CD4-positive, CD25-positive, alpha-beta regulatory T cell (primary cell): ENCODE measurements at places on chromosomes 11 and 22.

DNA sequence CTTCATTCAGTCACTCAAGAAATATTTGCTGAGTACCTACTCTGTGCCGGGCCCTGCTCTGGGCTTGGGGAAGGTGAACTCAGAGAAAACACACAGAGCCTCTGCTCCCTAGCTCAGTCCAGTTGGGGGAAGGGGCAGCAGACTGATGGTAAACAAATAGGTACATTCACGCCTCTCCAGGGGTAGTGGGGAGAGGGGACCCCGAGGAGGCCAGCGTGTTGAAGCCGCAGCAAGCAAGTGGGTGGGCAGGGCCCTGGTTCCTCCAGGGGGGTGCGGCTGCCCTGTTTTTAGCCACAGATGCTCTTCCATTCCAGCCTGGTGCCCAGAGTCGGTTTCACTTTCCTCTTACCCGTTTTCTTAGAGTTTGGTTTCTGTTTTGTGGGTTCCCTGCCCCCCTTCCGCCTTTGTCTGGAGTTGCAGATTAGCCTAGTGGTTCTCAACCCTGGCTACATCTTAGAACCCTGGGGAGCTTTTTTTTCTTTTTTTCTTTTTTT is 8.7 kb downstream of the DRAP1 start:
- H3K27me3 ChIP-seq = no peaks in the 10 kb centered on the region
- H3K4me1 ChIP-seq = peaks cover 23% of the 10 kb centered on the region
- H3K4me3 ChIP-seq = peak overlapping the region; percentile 64
- peaks cover 2% of the 10 kb centered on the region for H3K36me3 ChIP-seq
- peak overlapping the region; percentile 83 for H3K27ac ChIP-seq

DNA sequence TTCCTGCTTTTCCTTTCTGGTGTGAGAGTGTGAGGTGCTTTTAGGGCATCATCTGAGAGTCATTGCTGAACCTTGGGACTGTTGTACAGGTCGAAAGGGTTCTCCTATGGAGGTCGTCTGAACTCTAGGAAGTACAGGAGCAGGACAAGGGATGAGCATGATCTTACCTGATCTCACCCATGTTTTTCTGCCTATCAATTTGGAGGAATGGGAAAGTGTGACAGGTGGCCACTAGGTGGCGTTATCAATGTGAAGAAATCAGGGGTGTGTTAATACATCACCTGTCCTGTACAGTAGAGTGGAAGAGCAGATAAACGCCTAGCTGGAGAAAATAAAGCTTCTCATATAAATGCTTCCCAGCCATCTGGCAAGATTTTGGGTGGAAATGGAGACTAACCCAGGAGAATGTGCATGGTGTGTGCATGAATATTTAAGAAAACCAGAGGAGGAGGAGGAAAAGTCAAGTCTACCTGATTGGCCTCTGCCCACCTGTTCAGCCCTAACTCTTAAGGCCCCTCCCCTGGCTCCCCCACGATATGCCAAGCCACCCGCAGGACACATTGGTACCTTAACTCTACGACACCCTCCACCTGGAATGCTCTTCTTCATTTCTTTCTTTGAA is 72.0 kb upstream of the NARS2 start:
- peak; percentile 46 for DNase-seq
- H3K4me3 ChIP-seq = no peak overlapping the region
- no peaks in the 10 kb centered on the region for H3K4me1 ChIP-seq
- H3K36me3 ChIP-seq = no peaks in the 10 kb centered on the region

- no peaks in the 10 kb centered on the region for H3K36me3 ChIP-seq
- peaks cover 9% of the 10 kb centered on the region for H3K27me3 ChIP-seq
- H3K4me3 ChIP-seq = no peak overlapping the region
These were observed 12.9 kb upstream of the JHY start for GRCh38 chr11:122869622-122870021.

GRCh38 chr11:60797846-60798630 is 12.9 kb downstream of the MS4A10 start:
- no peak overlapping the region for H3K4me3 ChIP-seq
- DNase-seq = no peak
- no peaks in the 10 kb centered on the region for H3K4me1 ChIP-seq
- no peak overlapping the region for H3K27ac ChIP-seq
- no peaks in the 10 kb centered on the region for H3K27me3 ChIP-seq

DNA sequence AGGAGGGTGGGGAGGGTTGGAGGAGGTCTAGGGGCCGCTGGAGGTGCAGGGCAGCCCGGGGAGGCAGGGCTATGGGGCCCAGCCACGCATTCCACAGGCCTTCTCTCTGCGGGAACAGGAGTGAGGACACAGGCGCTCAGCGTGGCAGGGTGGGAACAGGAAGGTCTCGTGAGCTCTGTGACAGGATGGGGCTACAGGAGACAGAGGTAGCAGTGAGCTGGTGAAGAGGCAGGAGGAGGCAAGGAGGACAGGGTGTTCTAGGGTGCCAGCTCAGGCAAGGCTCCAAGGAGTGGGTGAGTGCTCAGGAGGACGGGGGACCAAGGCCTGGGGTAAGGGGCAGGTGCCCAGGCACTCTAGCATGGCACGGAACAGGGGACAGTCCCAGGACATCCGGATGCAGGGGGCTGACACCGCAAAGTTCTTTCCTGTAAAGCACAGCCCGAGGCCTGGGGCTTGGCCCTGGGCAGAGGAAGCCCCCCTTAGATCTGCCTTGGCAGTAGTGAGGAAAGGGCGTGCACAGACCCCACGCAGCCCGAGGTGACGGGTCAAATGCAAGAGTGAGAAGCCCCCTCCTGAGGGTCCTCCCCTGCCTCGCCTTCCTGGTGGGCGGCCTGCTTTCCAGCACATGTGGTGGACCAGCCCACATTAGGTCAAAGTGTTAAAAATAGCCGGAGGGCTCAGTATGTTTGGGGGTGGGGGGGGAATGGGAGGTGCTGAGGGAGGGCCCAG is 4.7 kb upstream of the NEAT1 start:
- peak overlapping the region; percentile 87 for H3K4me3 ChIP-seq
- peaks cover 4% of the 10 kb centered on the region for H3K36me3 ChIP-seq
- DNase-seq = no peak
- peaks cover 65% of the 10 kb centered on the region for H3K4me1 ChIP-seq
- H3K27ac ChIP-seq = peak overlapping the region; percentile 100
- no peaks in the 10 kb centered on the region for H3K27me3 ChIP-seq
